ENCODE measurements at places on chromosomes 4 and X.

DNA sequence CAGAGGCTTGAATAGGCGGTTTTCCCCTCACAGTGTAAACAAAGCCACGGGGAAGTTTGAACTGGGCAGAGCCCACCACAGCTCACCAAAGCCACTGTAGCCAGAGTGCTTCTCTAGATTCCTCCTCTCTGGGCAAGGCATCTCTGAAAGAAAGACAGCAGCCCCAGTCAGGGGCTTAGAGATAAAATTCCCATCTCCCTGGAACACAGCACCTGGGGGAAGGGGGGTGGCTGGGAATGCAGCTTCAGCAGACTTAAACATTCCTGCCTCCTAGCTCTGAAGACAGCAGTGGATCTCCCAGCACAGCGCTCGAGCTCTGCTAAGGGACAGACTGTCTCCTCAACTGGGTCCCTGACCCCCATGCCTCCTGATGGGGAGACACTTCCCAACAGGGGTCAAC lies 44.0 kb upstream of the USP38 start:
- no peak for DNase-seq

DNA sequence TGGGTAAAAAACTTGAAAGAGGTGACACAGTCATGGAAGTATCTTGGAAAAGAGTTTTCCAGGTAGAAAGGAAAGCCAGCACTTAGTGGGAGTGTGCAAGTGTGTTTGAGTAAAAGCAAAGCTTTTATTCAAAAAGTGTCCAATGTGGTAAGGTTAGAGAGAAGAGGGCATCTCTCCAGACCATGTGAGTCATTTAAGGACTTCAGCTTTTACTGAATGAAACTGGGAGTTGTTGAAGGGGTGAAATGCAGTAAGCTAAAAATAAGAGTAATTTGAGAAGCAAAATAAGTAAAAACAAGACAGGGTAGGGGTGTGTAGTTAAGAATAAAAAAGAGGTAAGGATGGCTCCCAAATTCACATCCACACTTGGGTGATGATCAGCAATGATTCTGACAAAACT lies 238.9 kb downstream of the SLC7A11 start:
- peak; percentile 55 for DNase-seq

- DNase-seq: no peak
These were observed 162.1 kb downstream of the CBR4 start for GRCh38 chr4:168847771-168848502.

- no peak for DNase-seq
These were observed 83.7 kb downstream of the PSAPL1 start for GRCh38 chr4:7351014-7351413.

DNA sequence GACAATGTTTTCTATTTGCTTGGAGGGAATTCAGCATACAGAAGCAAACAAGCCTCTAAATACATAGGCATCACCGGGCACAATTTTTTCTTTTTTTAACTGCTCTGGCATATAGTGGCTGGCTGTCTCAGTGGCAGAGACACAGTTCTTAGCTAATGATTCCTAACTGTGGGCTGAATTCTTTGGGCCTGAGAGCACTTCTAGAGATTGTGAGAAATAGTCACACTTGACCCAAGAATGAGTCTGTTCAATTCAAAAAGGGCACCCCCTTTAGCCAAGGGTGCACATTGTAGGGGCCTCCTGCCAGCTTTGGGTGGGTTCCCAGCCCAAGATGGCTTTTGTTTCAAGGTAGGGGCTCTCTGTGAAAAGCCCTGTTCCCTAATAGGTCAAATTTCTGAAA lies 345.7 kb downstream of the ARHGAP10 start:
- DNase-seq: no peak

DNA sequence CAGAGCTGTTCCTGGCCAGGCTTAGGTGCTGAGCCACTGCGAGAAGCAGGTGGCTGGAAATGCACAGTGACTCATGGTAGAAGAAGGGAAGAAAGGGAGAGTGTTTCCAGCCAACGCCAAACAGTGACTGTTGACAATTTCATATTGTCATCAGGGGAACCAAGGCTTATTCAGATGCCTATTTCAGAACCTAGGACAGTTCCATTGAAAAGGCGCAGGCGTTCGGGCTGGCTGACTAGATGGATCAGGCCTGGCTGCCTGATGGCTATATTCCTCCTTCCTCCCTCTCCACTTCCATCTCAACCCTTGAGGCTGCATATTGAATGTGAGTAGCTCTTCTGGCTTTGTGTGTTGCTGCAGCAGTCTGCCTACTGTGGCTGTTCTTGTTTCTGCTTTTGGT lies 73.0 kb upstream of the FRMPD4 start:
- peak; percentile 4 for DNase-seq

- DNase-seq: no peak
These were observed 68.1 kb upstream of the FTHL17 start for GRCh38 chrX:31139961-31140360.

GRCh38 chr4:73442275-73442674 lies 6.3 kb downstream of the AFP start:
- DNase-seq: no peak

GRCh38 chr4:77595364-77595973 lies 10.2 kb upstream of the CXCL13 start:
- DNase-seq: peak; percentile 71

- no peak for DNase-seq
These were observed 896.1 kb upstream of the LCORL start for GRCh38 chr4:18917689-18918088.

GRCh38 chr4:139553751-139554641 lies 2.0 kb downstream of the SETD7 start:
- no peak for DNase-seq

GRCh38 chrX:26999634-27000033 lies 463.5 kb downstream of the PPP4R3C start:
- no peak for DNase-seq

DNA sequence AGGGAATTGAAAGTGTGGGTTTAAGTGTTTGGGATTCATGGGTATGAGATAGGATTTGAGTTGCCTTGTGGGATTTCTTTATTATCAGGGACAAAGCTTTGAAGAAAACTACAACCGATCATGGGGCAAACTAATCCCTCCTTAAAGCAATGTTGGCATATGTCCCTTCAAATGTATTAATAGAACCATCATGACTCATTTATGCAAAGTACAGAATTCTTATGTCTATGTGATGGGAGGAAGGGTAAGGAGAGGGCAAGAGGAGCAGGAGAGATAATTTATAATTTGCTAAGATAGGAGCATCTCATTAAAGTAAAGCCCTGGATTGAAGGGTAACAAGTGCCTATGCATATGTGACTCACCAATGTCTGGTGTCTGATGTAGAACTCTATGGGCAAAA lies 94.2 kb downstream of the PHEX start:
- no peak for DNase-seq

GRCh38 chr4:129453524-129454200 lies 357.7 kb downstream of the C4orf33 start:
- no peak for DNase-seq

GRCh38 chrX:147875866-147876596 lies 35.7 kb upstream of the FMR1 start:
- no peak for DNase-seq

DNA sequence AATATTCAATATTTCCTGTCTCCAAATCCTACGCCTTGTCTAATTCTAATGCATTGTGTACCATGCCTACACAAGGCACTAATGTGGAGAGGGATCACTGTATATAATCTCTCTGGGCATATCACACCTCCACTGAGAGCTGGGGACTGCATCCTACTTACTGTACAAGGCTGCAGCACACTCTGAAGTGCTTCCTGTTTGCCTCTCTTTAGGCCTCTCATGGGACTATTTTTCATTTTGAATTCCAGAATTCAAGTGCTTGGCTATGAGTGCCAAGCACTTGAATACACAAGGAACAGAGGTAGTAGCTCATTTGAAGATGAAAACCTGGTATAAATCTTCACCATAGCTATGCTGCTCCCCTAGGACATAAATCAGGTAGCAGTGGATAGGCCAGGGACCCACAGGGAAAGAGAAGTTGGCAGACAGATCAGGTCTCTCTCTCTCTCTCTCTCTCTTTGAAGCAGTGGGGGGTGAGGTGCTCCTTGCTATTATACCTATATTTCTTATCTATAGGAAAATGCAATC lies 229.7 kb upstream of the MBNL3 start:
- DNase-seq: no peak

GRCh38 chr4:113845138-113845537 lies 83.6 kb upstream of the CAMK2D start:
- no peak for DNase-seq

DNA sequence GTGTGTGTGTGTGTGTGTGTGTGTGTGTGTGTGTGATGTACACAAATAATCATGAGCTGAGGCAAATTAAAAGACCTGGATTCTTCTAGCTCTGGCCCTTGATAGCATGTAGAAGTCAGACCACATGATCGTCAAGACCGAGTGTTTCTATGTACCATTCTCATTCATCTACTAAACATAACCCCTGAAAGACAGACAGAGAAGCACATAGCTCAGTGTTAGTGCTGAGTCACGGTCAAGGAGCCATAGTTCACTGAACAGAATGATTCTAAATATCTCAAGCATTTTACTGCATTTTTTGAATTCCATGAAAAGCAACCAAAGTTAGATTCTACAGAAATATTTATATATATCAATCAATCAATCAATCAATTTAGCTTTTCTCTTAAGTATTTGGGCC lies 412.3 kb upstream of the CXorf51A start:
- no peak for DNase-seq

DNA sequence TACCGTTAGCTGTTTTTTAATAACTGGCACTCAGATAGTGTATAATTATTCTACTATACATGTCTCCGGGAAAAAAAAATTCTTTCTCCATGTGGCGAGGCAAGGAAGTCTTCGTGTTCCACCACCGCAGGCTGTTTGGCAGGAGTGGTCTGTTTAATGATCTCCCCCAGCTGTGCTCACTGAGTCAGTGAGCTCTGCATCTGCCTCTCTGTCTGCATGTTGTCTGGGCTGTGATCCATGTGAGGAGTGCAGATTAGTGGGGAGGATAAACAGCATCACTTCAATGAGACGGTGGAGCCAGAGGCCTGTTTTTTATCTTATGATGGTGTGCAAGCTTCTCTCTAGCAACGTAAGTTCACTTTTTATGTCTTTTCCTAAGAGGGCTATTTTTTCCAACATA lies 69.8 kb downstream of the RPS3A start:
- DNase-seq: no peak

DNA sequence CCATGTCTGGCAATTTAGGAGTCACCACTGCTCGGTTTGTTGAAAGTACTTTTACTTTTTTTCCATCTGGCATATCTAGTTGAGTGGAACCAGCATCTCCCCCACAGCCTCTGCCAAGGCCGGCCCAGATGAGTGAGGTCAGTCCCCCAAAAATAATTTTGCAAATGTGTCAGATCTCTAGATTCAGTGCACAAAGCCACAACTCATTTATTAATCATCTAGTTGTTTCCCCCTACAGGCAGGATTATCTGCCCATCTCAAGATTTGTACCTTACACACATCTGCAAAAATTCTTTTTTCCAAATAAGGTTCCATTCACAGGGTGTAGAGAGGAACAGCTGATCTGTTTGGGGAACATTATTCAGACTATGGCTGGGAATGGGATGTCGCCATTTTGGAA lies 174.0 kb upstream of the MXRA5 start:
- DNase-seq: no peak

DNA sequence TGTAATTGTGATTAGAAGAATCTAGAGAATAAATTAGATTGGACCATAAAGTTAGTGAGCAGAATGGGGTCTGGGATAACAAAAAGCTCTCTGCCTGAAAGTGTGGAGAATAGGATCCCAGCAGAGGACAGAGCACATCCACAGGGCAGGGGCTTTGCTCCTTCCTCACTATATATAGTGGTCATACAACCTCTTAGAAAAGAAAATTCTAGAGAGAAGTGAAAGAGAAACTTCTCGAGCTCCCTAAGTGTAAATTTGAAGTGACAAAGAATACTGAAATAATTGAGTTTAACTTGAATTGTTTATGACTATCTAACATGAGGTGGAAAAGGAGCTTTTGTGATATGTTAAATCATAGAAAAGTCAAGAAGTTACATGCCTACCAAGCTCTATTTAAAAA lies 14.9 kb downstream of the ADAM29 start:
- no peak for DNase-seq

- no peak for DNase-seq
These were observed 45.9 kb upstream of the VEGFD start for GRCh38 chrX:15430076-15430475.

DNA sequence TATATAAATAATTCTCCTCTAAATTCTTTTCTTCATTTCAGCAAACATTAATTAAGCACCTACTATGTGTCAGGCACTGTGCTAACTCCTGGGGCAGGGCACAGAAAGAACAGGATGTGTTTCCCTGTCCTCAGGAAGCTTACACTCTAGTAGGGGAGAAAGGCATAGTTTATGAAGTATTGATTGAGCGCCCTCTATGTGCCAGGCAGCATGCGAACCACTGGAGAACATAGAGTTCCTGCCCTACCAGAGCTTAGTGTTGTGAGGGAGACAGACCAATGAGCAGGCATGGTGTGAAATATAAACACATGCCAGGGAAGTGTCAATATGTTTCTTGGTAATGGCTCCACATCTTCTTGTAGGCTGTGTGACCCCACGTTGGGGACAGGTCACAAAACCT lies 3.7 kb downstream of the ADGRG4 start:
- DNase-seq: no peak

DNA sequence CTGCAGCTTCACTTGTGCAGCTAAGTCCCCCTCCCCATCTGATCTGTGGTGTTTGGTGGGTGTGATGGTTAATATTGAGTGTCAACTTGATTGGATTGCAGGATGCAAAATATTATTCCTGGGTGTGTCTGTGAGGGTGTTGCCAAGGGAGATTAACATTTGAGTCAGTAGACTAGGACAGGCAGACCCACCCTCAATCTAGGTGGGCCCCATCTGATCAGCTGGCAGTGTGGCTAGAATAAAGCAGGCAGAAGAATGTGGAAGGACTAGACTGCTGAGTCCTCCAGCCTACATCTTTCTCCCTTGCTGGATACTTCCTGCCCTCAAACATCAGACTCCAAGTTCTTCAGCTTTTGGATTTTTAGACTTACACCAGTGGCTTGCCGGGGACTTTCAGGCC lies 103.5 kb upstream of the BOD1L1 start:
- DNase-seq: no peak

DNA sequence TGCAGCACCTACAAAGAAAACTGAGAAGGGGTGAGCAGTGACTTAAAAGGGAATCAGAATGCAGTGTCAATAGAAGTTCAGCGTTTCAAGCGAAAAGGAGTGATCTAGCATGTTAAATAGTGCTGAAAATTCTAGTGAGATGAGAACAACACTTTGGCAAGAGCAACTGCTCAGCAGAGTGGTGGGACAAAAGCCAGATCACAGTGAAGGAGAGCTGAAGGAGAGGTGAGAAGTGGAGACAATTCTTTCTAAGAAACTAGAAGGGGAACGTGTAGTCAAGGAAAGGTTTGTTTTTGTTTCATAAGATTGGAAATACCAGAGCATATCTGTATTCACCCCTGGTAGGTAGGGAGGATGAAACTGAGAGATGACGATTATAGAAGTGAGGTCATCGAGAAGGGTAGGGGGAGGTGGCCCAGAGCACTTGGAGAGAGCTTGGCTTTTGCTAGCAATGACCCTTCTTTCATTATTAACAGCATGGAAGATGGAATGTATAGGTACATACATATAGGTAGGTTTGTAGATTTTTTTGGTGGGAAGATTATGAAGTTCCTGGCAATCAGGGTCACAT lies 33.7 kb downstream of the SRPX2 start:
- no peak for DNase-seq

Data from activated CD4-positive, alpha-beta T cell treated with anti-CD3 and anti-CD28 coated beads, Interleukin-10, Interleukin-2, amounts not matched to agents 100 ng/mL and 50 ng/mL, durations not matched to agents 16 hours and 8 hours (primary cell).